ENCODE measurements at places on chromosomes 5 and 9.

DNA sequence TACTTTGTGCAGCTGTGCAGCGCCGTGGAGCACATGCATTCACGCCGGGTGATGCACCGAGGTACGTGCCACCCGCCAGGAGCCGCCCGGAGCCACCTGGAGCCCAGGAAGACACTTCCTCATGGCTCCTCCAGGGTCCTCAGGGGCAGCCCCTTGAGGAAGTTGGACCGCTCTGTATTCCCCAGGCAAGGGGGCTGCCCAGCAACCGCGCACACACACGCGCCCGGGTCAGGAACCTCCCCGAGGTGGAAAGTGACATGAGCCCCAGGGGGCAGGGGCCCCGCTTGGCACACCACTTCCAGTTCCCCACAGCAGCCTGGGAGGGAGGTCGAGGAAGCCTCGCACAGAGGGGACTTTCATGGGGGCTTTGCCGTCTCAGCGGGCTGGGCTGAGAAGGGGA, 68.6 kb downstream of the NEK6 start:
- no peak for DNase-seq

- DNase-seq: no peak
Measured at GRCh38 chr5:129554134-129554904, 94.2 kb downstream of the ADAMTS19 start.

DNA sequence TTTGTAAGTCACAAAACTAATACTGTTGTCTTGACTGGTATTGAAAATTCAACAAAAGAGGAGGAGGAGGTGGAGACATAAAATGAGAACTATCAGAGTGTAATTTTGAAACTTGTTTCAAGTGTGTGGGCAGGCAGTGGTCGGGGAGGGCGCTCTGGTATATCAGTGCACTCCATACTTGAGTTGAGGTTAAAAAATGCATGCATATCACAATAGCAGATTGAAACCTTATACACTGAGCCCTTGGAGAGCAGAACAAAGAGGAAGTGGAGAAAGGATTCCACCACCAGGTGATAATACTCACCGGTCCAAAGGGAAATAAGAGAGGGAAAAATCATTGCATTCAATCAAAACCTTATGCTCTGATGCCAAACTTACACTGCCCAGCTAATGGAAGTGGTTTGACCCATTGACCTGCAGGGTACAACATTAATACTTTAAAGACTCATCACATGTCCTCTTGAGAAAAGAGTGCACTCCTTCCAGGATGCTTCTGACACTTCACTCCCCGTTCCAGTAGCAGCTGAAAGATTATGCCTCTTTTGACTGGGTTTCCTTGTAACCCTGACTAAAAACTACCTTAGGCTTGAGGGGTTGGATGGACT, 79.5 kb upstream of the FAM169A start:
- DNase-seq: no peak

GRCh38 chr9:93533863-93534262, 42.5 kb upstream of the PHF2 start:
- no peak for DNase-seq

DNA sequence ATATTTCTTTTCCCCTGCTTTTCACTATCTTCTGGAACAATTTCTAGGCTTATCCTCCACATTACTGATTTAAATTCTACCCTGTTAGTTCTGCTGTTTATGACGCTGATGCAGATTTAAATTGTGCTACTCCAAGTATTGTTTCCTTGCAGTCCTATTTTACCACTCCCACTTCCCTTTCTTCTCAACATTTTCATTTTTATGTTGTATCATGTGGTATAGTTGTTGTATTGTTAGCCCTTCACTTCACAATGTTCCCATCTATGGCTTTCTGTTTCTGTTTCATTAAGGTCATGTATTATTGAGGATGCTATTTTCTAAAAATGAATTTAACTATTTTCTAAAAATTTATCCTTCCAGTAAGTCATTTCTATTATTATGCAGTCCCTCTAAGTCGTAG, 254.4 kb downstream of the NDUFS4 start:
- DNase-seq: no peak

GRCh38 chr5:148641735-148642134, 12.6 kb downstream of the HTR4 start:
- no peak for DNase-seq

DNA sequence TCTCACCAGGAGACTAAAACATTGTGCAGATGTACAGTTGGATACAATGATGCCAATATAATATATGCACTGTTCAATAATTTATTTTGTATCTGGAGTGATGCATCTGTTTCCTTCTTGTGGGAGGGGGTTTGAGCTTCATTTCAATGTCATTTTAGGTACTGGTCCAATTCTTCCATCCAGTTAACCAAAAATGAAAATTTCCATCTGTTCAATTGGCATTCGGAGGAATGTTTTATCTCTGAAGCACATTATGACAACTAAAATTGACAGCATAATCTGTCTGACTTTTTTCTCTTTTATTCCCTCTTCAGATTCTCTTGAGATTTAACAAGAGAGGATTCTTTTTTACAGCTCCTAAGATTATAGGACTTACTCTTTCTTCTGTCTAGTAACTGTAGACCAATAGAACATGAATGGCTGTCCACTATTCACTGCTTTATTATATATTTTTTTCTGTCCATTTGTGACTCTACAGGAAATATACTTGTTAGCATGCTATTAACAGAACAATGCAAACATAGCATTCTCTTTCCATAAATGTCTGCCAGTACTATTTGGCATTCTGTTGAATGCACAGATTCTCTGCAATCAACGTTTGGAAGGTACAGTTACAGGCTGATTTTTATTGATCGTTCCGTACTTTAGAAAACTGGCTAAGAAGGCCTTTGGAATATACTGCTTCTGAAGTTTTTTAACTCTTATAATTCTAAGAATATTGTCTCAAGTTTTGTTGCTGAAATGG, 57.8 kb downstream of the NDUFAF2 start:
- DNase-seq: no peak

DNA sequence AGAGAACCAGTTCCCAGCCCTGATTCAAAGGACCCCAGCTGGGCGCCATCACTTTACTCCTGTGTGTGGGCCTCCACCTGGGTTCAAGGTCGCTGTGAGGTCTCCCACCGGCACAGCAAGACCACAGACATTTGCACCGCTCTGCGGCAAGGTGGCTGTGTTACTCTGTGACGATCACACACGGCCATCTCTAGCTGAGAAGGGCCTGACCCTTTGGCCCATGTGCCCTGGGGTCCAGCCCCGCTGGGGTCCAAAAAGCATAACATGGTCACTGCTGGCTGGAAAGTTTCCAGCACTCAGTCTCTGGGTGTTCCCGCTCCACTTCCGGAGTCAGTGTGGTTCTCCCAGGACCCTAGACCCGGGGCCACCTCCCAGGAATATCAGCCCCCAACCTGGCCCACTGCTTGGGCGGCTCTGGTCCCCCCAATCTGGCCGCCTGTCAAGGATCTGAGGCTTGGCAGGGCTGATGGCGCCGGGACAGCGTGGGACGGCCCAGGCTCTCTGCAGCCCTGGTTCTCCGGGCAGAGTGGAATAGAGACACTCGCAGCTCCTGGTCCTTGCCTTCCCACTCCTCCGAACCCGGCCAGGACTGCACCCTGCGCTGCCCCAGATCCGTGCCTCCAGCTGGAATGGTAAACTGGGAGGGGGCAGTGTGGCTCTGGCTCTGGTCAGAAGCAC, 3.9 kb upstream of the LMX1B start:
- DNase-seq: no peak

DNA sequence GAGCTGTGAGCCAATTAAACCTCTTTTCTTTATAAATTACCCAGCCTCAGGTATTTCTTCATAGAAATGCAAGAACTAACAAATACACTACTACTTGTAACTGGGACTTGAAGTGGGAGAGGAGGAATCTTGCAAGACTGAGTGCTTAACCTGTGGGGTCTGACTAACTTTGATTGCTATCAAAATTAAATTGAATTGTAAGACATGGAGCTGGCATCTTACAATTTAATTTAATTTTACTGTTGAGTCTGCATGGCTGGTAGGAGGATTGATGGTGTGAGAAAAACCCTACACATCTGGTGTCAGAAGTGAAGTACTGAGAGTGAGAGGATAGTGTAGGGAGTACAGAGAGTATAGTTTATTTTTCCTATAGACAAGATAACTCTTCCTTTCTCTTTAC, 1259.9 kb downstream of the CDH12 start:
- DNase-seq: no peak

GRCh38 chr9:33374634-33375237, 27.6 kb downstream of the AQP7 start:
- peak; percentile 74 for DNase-seq

DNA sequence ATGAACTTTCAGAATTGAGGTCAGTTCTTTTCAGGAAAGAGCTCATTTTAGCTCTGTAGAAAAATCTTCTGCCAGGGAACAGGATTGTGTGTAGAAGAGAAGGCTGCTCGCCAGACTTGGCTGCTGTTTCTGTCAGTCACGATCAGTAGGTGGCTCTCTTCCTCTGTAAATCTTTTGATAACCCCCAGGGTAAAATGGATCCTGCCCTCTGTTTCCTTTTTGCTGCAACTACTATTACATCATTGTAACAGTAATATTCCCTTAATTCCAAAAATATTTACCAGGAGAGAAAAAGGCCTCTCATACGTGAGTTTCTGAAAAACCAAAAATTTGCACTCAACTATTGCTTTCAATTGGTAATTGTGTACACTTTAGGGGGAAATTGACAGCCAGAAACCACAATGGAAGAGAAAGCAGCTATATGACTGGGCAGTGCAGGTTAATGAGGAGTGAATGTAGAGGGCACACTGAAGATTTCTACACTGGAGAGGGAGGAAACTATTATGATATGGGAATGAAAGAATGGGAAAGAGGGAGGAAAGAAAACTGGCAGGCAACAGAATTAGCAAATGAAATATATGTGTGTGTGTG, 12.3 kb downstream of the IFNA21 start:
- no peak for DNase-seq

GRCh38 chr9:34994260-34994899, 4.8 kb downstream of the DNAJB5 start:
- no peak for DNase-seq

- DNase-seq: no peak
Measured at GRCh38 chr9:131177898-131178297, 52.5 kb downstream of the NUP214 start.

DNA sequence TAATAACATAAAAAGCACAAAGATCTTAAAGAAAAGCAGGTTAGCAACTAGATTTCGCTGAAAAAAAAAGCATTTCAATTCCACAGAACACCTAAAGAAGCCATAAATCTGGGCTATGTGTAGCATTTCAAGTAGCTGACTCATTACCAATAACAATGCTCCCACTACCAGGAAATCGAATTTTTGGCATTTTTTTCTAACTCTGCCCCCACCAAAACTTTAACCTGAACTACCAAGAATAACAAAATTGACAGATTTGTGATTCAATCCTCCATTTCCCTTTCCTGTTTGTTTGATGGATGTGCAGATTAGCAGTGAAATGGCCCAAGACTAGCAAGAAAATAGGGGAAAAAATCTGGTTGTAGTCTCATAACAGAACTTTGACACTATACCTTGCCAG, 180.2 kb downstream of the RASEF start:
- DNase-seq: no peak

GRCh38 chr5:32511776-32512374, 67.3 kb upstream of the ZFR start:
- no peak for DNase-seq

DNA sequence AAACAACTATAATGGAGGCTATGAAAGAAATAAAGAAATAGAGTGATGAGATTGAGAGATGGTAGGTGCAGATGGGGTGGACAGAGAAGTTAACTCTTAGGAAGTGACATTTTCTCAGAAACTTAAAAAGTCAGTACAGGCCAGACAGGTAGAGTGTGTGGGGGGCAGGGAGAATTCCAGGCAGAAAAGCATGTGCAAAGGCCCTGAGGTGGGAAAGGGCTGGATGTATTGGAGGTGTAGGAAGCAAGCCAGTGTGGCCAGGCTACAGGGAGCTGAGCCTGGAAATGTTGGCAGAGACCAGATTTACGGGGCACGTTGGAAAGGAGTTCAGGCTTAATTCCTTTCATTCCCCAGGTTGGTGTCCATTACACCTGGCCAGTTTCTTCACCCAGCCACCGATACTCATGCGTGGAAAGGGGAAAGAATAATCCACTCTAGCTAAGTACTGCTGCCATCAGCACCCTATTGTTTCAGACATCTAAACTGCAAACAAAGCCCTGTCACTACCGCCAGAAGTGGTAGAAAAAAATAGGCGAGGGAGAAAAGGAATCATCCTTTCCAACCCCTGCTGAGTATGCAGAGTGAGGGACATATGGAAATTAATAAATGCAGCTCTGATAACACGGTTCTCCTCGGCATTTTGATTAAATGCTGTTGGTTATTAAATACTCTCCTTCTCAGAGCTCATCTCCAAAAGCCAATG, 116.8 kb upstream of the GPR151 start:
- no peak for DNase-seq

GRCh38 chr5:39209924-39210323, 9.4 kb downstream of the FYB1 start:
- DNase-seq: peak; percentile 89

GRCh38 chr5:43772764-43773477, 169.9 kb downstream of the NNT start:
- no peak for DNase-seq

DNA sequence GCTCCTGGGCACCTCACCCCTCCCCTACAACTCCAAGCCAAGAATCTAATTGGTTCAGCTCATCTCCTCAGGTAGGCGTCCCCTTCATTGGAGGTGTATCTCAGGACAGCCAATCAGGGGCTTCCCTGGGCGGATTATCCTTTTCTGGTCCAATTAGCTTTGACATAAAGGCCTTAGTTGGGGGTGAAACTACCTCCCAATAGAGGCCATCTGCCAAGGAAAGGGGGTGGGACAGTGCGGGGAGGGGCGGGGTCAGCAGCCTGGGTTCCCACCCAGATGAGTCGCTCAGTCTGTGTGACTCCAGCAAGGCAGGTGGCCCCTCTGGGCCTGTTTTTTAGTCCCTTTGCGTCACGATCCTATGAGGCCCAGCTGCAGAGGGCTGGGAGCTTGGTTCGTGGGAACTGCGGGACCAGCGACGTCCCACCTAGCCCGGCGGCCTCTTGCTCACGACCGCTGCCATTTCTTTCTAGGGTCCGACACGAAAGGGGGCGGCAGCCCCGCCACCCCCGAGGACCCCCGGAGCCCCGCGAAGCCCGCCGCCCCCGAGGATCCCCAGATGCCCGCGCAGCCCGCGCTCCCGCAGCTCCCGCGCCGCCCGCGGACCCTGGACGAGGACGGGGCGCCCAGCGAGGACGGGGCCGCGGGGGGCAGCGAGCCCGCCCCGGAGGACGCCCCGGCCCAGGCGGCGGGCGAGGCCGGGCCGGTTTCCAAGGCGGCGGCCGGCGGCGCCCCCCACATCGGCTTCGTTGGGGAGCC, 8.9 kb downstream of the PRRT1B start:
- no peak for DNase-seq

GRCh38 chr9:113901221-113901688, 25.1 kb downstream of the ZNF618 start:
- no peak for DNase-seq

DNA sequence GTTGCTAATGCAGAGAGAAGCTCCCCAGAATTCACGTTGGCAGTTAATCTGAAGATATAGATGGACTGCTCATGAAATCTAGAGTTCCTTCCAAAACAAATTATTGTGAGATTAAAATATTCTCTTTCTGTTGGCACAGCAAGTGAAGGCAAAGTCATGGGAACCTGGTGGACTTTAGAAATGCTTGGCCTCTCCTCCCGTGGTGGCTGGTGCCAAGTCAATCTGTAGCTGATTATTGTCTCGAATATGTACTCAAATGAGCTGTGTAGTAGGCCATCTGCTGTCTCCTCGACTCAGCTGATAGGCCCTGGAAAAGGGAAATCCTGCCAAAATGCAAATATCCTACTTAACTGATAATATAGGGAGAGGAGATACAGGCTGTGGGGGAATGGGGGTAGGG, 69.3 kb downstream of the DAPK1 start:
- DNase-seq: no peak

- no peak for DNase-seq
Measured at GRCh38 chr5:609506-609905, 2.6 kb upstream of the CEP72 start.

All from natural killer cell treated with Interleukin-12 subunit alpha and Interleukin-12 subunit beta and Interleukin-15 and Interleukin-18, amount 100 ng/mL, for 72 hours (primary cell).